ENCODE measurements at places on chromosomes 16 and 17. TPM values are rescaled to one million over a fixed set of nuclear protein-coding genes. Genes with fewer than 3 reads are reported as not detected.

GRCh38 chr16:7377231-7377630 lies 44.6 kb downstream of the RBFOX1 start:
- DNase-seq = no peak

GRCh38 chr17:48609759-48610281 lies 997 bp downstream of the HOXB7 start:
- DNase-seq = no peak

- no peak for DNase-seq
Measured at GRCh38 chr17:21463204-21463661, 87.1 kb downstream of the KCNJ12 start.

PHF23 gene
- 49.1 TPM for total RNA-seq

GLTPD2 gene
- total RNA-seq = not detected

DNA sequence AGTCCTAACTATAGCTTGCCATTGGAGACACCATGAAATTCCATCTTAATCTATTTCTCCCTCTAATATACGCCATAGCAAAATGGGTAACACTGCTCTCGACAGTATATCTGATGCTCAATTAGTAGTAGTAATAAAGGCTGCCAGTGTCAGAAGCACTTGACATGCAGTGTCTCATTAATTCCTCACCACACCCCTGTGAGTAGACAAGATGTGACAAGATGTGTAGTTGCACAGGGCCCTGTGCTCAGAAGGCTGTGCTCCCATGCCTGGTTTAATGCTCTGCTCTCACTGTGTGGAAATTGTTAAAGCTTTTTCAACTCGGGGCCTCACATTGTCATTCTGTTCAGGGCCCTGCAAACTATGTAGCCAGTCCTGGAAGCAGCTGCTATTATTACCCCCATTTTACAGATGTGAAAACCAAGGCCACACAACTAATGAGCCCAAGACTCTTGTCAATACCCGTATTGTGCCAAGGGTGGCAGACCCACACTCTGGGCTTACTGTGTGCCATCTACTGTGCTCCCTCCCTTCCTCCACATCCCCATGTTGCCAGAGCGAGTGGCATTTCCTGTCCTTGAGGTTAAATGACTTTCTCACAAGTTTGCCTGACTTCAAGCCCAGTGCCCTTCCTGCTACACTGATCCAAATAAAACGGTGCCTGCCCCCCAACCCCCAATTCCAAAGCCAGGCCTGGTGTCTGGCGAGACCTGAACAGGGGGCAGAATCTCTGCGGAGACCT lies 287.3 kb upstream of the CCL2 start:
- DNase-seq = no peak

- no peak for DNase-seq
Measured at GRCh38 chr17:68640242-68640989, 39.2 kb upstream of the FAM20A start.

TMEM92 gene
- total RNA-seq = 6.5 TPM

DNA sequence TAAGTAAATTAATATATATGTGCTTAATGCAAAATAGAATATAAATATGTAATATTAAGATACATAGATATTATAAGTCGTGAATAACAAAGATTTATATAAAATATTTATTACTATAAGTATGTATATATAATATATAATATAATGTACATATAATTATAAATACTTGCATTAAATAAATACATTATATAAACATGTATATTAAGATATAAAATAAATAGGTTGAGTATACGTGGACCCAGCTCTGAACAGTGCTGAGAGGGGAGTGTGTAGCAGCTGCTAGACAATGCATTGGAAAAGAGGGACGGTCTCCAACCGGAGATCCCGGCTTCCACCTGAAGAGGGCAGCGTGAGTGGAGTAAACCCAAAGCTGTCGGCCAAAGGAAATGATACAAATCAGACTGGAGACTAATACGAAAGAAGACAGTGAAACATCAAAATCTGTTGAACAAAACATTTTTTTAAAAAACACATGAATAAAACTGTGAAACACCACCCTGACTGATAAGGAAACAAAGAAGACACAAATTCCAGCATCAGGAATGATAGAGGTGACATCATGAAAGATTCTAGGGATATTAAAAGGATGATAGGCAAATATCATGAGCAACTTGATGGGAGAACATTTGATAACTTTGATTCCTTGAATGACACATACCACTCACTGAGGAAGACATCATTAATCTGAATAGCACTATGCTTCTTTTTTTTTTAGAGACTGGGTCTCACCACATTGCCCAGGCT lies 125.4 kb upstream of the CHMP6 start:
- no peak for DNase-seq
